ENCODE measurements at places on chromosomes 6 and 20.

- no peak for DNase-seq
Measured at GRCh38 chr6:36699348-36699747, 1.7 kb downstream of the RAB44 start.

- no peak for DNase-seq
Measured at GRCh38 chr6:134363323-134364039, 45.6 kb upstream of the SGK1 start.

DNA sequence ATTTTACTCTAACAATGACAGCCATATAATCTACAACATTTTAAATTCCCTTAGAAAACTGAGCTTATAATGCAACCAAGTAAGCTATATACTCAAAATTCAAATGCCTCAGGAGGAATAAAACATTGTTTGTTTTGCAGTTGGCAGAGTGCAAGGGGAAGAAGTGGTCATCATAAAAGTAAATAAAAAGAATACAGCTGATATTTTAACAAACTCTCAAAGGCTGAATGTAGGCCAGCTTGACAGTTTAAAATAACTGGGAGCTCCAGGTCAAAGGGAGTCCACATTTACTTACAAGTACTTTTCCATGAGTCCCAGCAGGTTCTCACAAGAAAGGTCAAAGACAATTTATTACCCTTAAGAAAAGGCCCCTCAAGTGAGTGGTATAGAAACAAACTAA lies 589.8 kb downstream of the BCKDHB start:
- DNase-seq: no peak

- no peak for DNase-seq
Measured at GRCh38 chr6:157232161-157232895, 91.0 kb downstream of the TMEM242 start.

- no peak for DNase-seq
Measured at GRCh38 chr6:24394780-24395437, 7.8 kb upstream of the MRS2 start.

- DNase-seq: no peak
Measured at GRCh38 chr6:132304891-132305305, 96.4 kb downstream of the MOXD1 start.

GRCh38 chr6:80531681-80532619 lies 425.5 kb downstream of the BCKDHB start:
- no peak for DNase-seq

DNA sequence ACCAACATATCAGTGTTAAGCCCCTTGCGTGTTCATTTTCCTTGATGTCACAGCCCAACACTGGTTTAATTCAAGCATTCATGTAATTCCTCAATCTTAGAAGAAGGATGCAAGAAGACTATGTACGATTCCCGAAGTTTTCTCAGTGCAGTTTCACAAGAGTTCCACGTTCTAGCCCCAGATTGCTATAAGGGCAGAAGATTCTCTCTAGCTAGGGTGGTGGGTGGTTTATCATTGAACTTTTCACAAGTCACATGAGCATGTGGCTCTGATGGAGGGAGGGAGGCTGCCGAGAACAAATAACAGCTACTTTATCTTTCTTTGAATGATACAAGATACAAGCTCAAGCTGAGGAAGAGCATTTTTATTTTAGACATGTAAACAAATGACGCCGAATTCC lies 71.9 kb upstream of the NHSL1 start:
- DNase-seq: no peak

DNA sequence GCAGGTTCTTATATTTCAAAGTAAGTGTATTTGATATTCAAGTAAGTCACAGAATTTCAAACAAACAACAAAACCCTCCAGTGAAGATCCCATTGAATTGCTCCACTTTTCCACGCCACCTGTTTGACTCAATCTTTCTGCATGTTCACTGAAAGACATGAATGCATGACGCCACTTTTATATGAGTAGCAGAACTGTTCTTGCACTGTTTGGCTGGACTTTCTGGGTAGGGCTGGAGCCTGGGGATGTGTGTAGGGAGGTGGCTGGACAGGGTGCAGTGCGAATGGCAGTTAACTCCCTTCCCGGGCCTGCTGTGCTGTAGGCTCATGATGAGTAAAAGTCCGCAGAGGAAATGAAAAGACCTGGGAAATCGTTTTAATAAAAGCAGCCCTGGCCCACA lies 39.7 kb downstream of the IL20RA start:
- no peak for DNase-seq

- DNase-seq: no peak
Measured at GRCh38 chr6:170476360-170476759, 76.7 kb downstream of the PSMB1 start.

DNA sequence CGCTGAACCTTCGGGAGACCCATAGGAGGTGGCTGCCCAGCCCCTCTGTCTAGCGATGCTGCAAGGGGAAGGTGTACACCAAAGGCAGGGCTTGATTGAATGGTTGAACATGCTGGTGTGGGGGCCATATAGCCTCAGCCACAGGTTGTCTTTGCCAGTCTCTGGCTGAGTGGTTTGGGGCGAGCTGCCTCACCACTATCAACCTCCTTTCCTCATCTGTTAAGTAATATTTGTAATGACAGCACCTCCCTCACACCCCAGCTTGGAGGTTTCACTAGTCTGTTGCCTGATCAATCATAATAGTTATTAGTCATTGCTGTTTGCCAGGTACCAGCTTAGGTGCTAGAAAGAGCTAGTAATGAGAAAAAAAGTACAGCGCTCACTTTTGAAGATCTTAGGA lies 11.8 kb upstream of the ZNF831 start:
- DNase-seq: peak; percentile 33

DNA sequence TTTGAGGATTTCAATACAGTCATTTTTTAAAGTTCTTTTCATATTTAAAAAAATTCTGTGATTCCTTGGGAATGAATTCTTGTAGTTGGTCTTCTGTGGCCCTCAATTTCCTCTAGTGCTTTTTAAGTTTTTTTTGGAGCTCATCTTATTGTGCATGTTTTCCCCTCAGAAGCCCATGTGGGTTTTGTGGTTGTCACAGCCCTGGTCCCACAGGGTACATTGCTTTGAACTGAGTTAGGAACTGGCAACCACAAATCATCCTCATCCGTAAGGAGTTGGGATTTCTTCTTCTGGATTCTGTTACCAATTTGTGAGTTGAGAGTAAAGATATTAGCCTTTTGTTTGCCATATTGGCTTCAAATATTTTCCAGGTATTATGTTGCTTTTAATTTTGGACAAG lies 89.9 kb downstream of the AKAP7 start:
- DNase-seq: no peak

DNA sequence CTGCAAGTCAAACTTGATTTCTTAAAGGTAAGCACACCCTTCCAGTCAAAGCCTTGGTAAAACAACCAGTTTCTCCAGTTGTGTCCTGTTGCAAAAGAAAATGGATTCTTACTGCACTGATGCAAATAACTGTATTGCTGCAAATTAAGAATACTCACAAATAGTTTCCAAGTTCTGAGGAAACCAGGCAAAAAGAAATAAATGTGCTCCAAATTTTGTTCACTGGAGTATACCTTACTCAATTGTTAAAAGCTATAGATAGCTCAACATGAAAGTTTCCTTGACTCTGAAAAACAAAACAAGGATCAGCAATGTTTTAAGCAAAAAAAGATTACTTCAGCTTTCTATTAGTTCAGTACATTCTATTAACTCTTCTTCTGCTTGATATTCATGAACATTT lies 75.2 kb downstream of the SLC16A10 start:
- no peak for DNase-seq

DNA sequence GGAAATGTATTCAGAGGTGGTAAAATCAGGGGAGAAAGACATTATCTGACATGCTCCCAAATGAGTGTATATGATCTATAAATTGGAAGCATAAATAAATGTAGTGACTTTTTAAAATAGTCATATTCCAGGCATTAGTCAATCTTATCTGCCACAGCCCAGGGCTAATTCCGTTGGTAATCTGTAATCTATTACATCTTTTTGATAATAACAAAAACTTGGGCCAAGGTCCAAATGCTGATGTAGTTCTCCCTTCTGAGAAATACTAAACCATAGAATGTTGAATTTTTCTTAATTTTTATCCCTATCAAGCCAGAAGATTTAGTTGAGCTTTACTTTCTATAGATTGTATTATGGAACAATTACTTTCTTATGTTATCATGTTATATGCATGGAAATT lies 1279.8 kb downstream of the EPHA7 start:
- DNase-seq: no peak

GRCh38 chr6:125932451-125932795 lies 24.1 kb upstream of the HINT3 start:
- DNase-seq: no peak

DNA sequence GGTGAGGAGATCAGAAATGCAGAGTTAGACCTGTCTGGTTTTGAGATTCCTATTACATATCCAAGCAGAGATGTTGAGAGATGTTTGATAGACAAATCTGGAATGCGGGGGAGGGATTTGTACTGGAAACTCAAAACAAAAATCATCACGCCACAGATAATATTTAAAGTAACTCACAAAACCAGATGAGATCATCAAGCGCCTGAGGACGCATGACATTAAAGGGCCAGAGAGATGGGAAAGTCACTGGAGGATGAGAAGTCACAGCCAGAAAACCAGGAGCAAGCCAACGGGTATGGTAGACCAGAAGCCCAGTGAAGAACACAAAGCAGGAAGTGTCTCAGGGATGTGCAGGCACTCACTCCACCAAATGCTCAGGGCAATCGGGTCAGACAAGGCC lies 87.7 kb downstream of the DLL1 start:
- no peak for DNase-seq

GRCh38 chr6:6515691-6516607 lies 72.6 kb upstream of the LY86 start:
- DNase-seq: peak; percentile 60

DNA sequence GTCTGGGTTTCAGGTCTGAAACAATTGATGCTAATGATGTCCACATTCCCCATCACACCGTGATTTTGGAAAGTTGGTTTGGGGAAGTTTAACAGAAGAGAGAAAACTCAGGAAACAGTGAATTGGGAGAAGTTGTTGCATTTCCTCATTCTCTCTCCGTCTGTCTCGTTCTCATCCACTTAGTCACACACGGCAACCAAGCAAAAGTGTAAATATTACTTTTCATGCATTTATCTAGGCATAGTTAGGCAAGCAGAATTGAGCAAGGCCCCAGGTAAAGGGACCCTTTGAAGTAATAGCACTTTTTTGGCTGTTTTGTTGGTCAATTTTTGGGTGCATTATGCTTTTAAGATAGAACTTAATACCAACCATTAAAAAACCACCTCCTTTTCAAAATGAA lies 137.0 kb upstream of the SULF2 start:
- DNase-seq: no peak

GRCh38 chr6:18387061-18387721 lies at the start of gene RNF144B:
Gene RNF144B, plus strand, starts transcription at chr6:18387350. Its CDS starts 12,185 bp downstream, at chr6:18399535.
- peak; percentile 52 for DNase-seq

DNA sequence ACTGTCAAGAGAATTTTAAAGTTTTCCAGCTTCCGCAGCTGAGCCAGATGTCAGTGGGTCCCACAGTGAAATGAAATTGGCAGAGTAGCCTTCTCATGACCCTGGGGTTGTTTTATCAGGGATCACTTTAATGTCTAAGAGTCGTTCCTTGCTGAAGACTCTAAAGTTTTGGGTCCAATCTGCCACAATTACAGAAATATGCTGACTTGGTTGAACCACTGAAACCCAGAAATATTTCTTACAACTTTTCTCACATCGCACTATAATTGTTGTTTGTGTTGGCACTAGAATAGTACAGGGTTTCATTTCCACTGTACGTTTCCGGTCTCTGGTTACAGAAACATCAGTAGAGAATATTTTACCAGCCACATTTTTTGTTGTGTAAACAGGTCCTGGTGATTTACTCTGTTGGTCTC lies 109.0 kb downstream of the HMGCLL1 start:
- DNase-seq: no peak

- DNase-seq: no peak
Measured at GRCh38 chr6:72825315-72825911, 203.5 kb downstream of the KCNQ5 start.

GRCh38 chr20:9588706-9589105 lies 74.3 kb downstream of the LAMP5 start:
- DNase-seq: no peak

GRCh38 chr6:132712366-132712765 lies 1.5 kb downstream of the VNN1 start:
- no peak for DNase-seq

GRCh38 chr20:61502433-61502832 lies 250.4 kb downstream of the CDH4 start:
- DNase-seq: no peak

DNA sequence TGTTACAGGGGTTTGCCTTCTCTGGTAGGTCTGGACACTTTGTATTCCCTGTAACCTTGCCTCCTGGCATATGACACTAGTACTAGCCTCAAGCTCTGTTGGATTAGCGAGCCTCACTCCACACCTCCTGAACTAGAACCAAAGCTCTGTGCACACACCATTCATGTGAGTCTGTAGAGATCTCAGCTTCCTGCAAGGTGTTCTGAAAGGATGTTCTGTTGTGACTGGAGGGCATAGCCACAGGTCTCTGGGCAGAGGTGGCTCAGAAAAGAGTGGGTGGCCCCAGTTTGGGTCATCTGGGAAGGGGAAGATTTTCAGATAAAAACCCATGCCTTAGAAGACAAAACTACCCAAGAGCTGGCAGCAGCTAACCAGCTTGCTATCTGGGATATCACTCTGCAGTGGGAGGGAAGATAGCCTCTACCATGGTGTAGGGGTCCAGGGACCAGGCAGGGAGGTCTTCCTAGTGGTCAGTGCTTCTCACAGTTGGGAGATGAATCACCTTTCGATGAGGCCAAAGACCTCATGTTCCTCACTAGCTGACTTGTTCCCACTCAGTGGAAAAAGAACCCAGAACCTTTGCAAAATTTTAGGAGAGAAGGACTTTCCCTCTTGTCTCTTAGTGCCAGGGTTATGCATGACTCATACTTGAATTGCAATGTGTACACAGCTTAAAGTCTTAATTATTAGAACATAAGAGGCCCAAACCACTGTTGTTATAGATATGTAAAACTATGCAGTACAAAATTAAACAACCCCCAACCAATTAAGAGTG lies 41.4 kb downstream of the HLA-F start:
- DNase-seq: no peak

DNA sequence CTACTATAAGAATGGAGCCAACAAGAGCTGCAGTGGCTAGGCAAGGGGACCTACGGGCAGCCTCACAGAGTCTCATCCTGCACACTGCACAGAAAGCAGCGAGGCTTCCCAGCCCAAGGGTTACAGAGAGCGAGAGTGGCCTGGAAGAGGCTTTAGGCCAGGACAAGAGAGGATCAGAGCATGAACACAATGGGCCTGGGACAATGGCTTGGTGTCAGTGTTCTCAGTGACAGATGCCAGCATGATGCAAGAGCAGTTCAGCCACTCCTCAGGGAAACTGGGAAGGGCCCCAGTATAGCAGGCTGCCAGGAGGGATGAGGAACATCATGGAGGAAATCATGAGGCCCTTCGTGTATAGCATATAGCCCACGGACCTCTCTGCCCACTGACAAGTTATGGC lies 108.0 kb downstream of the NUS1 start:
- DNase-seq: no peak
